ENCODE measurements at places on chromosomes 3 and 15.

GRCh38 chr3:185797993-185798830 lies 26.6 kb downstream of the IGF2BP2 start:
- no peak for DNase-seq

DNA sequence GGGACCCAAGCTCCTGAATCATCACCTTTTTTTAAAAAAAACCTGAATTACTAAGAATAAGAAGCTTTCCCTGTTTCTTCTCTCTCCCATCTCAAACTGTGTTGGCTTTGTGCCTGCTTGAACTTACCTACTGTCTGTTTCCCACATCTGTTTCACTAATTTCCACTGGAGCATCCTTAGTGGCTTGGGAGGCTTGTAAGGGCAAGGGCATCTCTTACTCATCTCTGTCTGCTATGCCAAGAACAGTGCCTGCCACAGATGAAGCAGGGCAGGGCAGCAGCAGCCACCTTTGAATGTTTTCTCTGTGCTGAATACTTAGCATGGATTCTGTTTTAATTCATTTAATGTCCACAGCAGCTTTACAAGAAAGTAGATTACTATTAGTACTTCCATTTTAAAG lies 42.3 kb downstream of the SNRK start:
- DNase-seq: no peak

- DNase-seq: peak; percentile 75
Measured at GRCh38 chr15:65824031-65824743, 32.1 kb upstream of the DENND4A start.

GRCh38 chr15:79674124-79674465 lies 222.7 kb downstream of the MTHFS start:
- no peak for DNase-seq

GRCh38 chr15:73305331-73306211 lies 63.2 kb downstream of the HCN4 start:
- peak; percentile 81 for DNase-seq

- no peak for DNase-seq
Measured at GRCh38 chr3:64203216-64203615, 22.1 kb downstream of the PRICKLE2 start.

GRCh38 chr3:142628801-142629200 lies 32.6 kb downstream of the PLS1 start:
- DNase-seq: no peak

- no peak for DNase-seq
Measured at GRCh38 chr15:85959611-85960010, 120.1 kb upstream of the AGBL1 start.

DNA sequence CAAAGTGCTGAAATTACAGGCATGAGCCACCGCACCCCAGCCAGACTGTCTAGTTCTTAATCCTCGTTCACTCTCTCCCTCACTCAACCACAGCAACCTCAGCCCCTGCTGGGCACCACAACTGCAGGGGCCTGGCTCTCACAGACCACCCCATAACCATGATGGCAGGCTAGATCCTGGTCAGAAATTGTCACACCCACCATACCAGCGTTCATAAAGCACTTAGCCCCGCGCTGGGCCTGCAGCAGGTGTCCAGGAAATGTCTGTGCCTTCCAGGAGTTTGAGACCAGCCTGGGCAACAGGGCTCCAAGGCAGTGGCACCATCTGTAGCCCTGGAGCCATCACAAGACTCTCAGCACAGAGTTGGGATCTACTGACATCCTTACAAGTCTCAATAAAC lies 1.9 kb downstream of the SHISA5 start:
- DNase-seq: peak; percentile 25

- DNase-seq: no peak
Measured at GRCh38 chr3:88509582-88509981, 359.8 kb downstream of the C3orf38 start.

DNA sequence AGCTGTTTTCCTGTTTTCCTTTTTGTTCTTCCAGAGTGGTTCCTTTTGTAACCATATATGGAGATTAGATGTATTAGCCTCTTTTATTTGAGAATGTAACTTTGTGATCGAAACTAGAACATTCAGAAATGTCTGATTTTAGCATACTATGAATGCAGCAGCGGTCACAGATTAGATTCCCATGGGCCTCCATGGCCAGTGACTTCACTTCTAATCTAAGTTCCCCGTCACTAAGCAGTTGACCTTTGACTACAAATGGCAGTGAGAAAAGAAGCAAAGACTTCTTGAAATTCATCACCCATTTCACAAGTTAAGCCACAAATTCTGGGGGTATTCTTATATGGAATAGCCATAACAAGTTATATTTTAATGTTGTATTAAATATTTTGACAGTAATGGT lies 114.6 kb upstream of the FLNB start:
- no peak for DNase-seq

DNA sequence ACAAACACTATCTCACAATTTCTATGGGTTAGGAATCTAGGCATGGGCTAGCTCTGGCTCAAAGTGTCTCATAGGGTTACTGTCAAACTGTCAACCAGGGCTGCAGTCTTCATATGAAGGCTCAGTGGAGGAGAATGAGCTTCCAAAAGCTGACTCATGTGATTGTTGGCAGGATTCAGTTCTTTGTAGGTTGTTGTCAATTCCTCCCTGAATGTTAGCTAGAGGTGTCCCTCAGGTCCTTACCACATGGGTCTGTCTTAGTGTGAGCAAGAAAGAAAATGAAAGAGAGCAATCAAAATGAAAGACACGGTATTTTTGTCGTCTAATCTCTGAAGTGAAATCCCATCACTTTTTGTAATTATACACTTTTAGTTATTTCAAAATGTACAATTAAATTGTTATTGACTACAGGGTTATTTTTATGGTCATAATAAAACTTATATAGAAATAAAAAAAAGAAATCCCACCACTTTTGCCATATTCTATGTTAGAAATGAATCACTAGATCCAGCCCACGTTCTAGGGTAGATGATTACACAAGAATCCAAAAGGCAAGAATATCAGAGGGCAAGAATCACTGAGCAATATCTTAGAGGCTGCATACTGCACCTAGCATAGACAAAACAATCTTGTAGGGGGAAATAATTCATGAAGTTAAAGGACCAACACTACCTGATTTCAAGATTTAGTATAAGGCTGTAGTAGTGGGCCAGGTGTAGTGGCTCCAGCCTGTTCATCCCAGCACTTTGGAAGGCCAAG lies 8.4 kb downstream of the ACSBG1 start:
- no peak for DNase-seq

GRCh38 chr3:139202226-139202958 lies 141.4 kb upstream of the MRPS22 start:
- peak; percentile 71 for DNase-seq

GRCh38 chr3:149368201-149368673 lies 9.2 kb downstream of the TM4SF1 start:
- no peak for DNase-seq

GRCh38 chr15:65254356-65254755 lies 32.3 kb downstream of the PARP16 start:
- no peak for DNase-seq

DNA sequence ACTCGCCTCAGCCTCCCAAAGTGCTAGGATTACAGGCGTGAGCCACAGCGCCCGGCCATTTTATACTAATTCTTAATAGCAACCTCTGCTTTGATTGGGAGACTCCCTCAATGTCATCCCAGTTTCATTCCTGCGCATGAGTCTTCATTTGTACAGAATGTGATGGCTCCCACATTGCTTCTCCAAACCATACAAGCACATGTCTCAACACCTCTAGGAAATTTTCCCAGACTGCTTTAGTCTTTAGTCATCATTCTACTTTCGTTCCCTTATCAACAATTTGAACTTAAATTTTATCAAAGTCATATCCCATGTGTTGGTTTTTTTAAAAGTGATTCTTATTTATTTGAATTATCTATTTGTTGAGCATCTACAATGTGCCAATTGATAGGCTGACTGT lies 58.1 kb downstream of the SNX4 start:
- DNase-seq: no peak

GRCh38 chr3:147589016-147589415 lies 179.9 kb downstream of the ZIC1 start:
- no peak for DNase-seq

DNA sequence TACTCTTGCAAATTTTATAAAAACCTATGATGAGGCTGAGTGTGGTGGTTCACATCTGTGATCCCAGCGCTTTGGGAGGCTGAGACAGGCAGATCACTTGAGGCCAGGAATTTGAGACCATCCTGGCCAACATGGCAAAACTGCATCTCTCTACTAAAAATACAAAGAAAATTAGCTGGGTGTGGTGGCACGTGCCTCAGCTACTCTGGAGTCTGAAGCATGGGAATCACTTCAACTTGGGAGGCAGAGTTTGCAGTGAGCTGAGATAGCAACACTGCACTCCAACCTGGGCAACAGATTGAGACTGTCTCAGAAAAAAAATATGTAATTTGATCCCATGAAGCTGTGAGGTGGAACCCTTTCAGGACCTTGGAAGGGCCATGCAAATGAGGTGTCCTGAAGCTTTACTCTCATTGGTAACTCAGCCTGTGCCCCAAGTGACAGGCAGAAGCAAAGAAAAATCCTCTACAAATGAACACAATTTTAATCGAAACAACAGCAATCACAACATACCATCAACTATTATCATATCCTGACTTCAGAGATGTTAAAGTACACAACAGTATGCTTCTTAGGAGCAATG lies 84.6 kb upstream of the CDV3 start:
- no peak for DNase-seq

DNA sequence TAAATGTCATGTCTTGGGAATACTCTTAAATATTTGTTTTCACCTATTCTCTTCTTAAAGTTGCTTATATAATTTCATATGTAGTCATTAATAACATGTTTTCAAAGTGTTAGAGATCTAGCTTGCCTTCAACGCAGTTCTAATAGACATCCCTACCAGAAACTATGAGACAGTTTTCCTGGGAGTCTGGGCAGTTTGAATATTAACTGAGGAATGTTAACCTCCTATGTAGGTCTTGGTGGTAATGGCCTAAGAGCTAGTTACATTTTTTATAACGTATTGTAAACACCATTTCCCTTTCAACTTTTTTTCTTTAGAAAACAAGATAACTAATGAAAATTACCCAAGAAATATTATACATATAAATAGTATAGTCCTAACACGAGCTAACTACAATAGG lies 328.2 kb downstream of the TIGIT start:
- DNase-seq: no peak

GRCh38 chr3:178083906-178084866 lies 452.1 kb upstream of the KCNMB2 start:
- DNase-seq: peak; percentile 63

DNA sequence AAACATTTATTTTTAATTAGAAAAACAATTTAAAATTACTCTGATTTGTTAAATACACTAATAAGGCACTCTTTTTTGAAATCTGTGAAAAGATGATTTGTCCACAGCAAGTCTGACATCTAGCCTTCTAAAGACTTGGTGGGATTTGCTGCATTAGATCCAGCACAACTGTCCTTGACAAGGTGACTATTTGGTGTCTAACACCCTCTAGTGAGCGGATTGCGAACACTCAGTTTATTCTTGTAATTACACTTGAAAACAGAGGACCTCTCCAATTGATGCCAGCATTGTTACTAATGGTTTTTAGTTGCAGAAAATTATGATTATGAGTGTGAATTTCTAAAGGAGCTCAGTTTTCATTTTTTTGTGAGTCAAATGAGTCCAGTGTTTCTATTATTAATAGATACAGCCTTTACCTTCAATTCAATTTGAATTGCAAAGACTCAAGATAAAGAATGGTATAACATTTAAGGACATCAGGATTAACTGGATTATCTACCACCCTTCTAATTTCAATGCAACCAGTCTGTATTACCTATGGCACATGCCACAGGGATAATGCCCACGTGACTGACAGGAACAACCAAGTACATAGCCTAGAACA lies 29.7 kb upstream of the STRIT1 start:
- peak; percentile 67 for DNase-seq

- DNase-seq: no peak
Measured at GRCh38 chr3:197019021-197019420, 10.6 kb downstream of the MELTF start.

DNA sequence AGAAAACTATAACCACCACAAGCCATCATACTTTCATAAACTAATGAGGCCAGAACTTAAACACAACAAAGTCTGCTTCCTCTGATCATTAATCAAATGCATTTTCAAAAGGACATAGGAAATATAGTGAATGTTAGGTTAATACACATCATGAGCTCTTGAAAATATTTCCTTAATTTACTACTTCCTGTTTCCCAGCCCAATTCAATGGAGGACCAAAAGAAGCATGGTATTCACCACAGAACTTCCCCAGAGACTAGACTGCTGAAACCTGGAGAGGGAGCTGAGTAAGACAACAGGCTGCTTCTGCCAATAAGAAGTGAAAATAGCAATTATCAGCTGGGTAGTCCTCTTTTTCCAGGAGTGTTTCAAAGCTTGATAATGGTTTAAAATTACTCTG lies 250.3 kb downstream of the ULK4 start:
- no peak for DNase-seq

- DNase-seq: no peak
Measured at GRCh38 chr3:107969994-107970819, 120.6 kb downstream of the CD47 start.
